ENCODE measurements at places on chromosomes 7 and 10.

DNA sequence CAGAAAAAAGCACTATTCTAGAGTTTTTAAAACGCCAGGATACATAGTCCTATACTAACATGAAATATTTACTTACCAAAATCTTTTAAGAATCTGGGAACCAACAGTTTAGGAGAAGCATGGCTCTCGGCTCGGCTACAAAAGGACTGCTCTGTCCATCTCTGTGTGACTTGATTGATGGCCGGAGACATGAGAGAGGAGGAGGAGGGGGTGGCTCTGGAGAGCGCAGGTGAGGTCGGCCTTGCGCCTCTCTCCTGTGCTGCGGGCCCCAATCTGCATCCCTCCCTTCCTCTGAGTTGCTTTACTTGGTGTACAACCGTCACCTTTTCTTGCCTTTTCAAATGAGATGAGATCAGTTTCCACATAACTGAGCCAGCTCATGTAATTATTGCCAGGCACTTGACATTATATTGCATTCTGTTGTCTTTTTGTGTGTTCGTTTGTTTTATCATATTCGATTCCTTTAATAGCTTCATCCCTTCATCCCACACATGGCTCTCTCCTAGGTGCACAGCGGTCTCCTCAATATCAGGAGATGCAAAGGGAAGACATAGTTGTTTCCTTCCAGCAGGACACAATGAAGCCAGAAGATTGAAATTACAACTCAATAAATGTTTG, 87.8 kb upstream of the KLF6 start:
- DNase-seq: no peak

- no peak for DNase-seq
Measured at GRCh38 chr7:42914009-42914408, 2.1 kb upstream of the C7orf25 start.

DNA sequence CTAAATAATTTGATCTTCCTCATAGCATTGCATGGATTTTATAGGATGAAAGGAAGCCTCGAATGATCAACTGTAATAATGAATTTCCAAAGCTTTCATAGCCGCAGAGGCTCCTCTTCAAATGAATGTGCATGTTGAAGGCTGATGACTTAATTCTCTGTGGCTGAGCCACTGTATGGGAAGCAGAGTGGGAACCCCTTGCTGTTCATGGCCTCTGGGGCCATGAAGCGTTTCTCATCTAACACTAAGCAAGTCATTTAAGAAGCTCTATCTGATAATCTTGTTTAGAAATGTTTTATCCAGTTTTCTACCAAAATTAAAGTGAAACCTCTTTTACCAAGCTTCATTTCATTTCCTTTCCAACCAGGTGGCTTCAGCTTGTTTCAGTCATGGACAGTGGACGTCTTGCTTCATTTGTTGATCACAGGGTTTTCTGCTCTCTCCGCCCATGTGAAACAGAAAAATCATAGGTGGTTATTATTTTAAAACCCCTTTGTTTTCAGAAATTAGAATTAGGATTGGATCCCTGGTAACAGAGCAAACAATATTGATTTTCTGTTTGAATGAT, 10.3 kb upstream of the ADARB2 start:
- DNase-seq: no peak

GRCh38 chr7:155097338-155097737, 27.2 kb downstream of the HTR5A start:
- no peak for DNase-seq

DNA sequence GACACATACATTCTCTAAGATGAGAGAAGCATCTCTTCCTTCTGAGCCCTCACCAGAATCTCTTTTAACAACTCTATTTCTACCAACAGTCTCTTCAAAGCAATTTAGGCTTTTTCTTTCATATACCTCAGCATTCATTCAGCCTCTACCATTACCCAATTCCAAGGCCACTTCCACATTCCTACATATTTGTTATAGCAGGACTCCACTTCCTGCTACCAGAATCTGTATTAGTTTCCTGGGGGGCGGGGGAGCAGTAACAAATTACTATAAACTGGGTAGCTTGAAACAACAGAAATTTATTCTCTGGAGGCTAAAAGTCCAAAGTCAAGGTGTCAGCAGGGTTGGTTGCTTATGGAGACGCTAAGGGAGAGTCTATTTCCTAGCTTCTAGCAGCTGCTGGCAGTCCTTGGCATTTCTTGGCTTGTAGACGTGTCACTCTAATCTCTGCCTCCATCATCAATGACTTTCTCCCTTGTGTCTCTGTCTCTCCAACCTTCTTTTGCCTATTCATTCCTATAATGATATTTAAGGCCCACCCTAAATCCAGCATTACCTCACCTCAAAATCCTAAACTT, 7.4 kb downstream of the PRPS1L1 start:
- no peak for DNase-seq
